CD4-positive, alpha-beta T cell treated with Interleukin-4 for 4 hours (primary cell): ENCODE measurements at places on chromosomes 16 and 17.

GRCh38 chr17:68035131-68035522 lies 408 bp upstream of the KPNA2 start:
- DNase-seq = no peak

DNA sequence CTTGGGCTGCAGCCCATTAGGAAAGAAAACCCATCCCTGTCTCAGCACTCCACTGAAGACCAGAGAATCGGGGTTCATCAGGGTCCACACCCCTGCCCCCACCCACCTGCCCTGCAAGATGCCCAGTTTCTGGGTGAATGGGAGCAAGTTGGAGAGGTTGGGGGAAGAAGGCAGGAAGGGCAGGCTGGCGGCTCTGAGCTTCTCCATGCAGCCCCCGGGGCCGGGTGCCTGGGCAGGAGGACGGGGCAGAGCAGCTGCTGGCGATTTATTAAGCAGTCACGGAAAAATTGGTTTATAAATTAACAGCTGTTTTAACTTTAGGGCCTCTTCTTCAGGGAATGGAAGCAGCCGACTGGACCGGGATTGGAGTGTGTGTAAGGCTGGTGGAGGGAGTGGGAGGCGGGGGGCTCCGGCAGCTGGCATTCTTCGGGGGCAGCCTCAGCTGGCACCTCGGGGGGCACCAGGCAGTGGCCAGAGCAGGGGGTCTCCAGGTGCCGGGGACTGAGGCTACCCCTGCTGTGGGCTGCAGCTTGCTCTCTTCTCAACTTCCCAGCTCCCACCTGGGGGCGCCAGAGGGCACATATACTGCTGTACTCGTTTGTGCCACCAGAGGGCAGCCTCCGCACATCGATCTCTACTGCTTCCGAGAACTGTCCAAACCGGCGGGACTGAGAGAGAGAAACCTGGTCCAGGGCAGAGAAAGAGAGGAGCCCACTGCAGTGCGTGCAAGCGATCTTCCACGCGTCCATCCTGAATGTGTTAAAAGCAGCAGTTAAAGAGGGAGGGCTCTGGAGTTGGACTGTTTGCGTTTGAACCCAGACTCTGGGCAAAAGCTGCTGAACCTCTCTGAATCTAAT lies 5.0 kb upstream of the PPP1R1B start:
- peak; percentile 82 for DNase-seq

DNA sequence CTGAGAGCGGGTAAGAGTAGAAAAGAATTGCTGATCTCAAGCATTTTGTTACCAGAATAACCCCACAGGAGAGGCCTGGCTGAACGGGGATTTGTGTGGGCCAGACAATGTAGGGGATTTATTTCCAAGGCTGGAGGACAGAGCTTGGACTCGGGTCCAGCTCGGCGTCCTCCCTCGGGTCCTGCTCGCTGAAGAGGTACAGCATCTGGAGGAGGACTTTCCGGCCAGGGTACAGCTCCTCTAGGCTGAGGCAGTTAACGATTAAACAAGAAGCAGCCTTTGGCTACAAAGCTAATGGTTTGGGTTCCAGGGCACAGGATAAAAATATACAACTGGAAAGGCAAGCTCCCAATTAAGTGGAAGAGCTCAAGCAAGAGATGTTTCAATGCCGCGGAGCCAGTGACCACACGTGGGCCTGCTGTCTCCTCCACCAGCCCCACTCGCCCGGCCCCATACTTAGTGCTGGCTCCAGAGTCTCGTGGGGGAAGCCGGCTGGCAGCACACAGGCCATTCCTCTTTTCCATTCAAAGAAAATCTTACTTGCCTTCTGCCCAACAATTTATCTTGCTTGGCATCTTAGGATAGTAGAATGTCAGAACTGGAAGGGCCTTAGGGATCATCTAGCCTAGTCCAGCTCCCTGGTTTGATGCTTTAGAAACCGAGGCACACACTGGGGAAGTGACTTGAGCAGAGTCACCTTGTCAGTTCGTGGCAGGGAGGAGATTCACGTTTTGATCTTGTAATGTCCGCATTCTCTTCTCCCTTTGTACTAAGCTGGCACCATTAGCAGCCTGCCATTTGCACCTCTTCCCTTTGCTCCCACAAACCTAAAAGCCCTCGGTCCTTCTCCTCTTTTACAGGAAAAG lies 85.9 kb upstream of the TBX2 start:
- DNase-seq = no peak

GRCh38 chr17:55731586-55732250 lies 9.1 kb upstream of the TMEM100 start:
- no peak for DNase-seq

DNA sequence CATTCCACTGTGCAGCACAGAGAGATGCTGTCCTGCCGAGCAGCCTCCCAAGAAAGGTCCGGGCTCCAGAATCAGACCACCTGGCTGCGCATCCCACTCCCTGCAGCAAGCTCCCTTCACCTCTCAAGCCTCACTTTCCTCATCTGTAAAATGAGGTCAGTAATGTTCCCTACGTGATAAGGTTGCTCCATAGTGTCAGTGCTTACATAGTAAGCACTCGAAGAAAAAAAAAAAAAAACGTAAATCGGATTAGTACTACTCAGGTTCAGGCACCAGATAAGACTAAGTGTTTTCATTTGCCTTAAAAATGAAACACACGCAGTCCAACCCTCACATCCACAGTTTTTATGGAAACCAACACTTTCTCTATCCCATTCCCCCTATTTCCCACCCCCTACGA lies 76.7 kb downstream of the CCT6B start:
- DNase-seq = no peak

GRCh38 chr16:28930652-28931051 lies 1.1 kb upstream of the CD19 start:
- no peak for DNase-seq

DNA sequence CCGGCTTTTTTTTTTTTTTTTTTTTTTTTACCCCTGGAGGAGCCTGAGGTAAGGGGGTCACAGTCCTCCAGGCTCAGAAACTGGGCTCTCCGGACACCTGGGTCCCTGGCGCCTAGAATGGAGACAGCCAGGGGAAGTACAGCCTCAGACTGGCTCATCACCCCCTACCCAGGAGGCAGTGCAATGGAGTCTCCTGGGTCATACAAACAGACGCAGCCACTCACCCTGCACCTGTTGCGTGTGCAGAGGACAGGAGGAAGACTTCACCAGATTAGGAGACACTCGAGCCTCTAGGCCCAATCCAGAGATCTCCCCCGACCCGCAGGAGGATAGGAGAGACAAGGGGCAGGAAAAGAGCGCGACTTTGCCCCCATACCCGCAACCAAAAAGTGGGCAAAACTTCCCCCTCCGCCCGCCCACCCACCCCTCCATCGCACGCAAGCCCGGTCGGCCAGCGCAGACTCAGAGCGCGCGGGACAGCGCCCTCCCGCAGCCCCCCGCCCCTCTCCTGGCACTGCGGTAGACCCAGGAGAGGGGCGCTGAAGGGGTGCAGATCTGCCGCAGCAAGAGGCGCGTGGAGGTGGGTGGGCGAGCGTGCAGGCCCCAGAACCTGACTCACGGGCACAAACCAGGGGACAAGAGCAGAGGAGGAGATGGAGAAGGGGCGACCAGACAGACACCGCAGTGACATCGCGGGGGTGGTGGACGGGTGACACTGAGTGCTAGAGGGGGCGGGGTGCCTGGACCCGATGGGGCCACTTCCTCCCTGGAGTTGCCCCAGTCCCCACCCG lies 900 bp downstream of the HAP1 start:
- DNase-seq = no peak

- DNase-seq = peak; percentile 52
Observed at GRCh38 chr16:30615358-30616091, 5.3 kb upstream of the ZNF689 start.

DNA sequence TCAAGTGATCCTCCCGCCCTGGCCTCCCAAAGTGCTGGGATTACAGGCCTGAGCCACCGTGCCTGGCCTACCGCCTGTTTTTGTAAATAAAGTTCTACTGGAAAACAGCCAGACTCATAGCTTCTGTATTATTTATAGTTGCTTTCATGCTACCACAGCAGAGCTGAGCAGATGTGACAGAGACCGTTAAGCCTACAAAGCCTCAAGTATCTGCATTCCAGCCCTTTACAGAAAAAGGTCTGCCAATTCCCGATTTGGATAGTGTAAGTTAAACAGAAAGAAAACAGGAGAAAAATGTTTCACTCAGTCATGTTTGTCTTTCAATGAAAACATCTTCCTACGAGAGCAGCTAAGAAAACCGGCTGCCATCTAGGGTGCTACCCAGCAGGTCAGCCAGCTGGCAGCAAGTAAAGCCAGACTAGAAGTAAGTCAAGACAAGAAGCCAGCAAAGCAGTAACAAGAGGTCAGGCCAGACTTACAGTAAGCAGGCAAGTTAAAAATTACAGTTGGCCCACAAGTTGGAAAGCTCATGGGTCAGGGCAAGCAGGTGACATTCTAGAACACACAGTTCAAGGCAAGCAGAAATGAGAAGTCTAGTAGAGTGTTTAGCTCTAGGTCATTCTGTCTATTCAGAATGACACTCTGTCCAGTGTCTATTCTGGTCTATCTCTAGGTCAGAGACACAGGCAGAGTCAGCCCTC lies 17.7 kb downstream of the NCBP3 start:
- no peak for DNase-seq

DNA sequence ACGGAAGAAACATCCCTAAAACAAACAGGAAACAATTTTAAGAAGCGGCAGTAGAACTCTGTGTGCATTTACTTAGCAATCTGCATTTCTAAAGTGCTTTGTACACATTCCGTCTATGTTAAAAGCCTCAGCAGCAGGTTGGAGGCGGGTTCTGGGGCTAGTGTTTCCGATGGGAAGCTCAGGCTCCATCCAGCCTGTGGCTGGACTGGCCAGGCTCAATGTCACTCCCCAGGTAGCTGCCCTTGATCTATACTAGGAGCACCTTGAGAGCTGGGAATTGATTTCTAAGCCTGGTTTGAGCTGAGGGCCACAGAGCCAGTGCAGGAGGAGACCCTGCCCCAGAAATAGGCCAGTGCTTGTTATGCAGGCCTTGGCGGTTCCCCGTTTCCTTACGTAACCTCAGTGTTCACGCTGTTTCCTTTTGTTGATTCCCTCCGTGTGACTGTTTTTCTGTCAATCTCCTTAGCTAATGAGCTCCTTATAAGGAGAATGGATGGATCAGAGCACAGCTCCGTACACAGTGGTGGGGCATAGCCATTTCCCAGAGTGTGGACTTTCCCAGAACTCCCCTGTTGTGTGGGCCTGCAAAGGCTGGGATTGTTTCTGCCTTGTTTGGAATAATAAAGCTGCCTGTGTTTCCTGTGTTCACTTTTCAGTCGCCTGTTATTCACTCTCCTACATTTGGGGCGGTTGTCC lies 21.4 kb downstream of the ADORA2B start:
- DNase-seq = no peak

DNA sequence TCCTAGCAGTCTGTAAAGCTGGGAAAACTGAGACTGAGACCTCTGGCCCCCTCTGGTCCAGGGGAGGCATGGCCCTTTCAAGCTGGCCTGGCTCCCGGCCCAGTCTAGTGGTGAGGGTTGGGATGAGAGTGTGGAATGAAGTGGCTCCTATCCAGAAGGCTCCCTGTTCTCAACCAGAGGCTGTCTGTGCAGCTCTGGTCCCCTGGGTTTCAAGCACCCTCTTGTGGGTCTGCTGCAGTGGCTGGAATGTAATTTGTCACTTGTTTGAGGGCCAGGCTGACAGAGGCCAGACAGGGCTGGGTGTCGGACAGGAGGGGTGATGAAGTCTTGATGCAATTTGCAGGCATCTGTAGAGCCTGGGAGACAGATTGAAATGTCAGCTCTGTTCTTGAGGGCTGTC lies 22.1 kb upstream of the PHF12 start:
- DNase-seq = no peak

DNA sequence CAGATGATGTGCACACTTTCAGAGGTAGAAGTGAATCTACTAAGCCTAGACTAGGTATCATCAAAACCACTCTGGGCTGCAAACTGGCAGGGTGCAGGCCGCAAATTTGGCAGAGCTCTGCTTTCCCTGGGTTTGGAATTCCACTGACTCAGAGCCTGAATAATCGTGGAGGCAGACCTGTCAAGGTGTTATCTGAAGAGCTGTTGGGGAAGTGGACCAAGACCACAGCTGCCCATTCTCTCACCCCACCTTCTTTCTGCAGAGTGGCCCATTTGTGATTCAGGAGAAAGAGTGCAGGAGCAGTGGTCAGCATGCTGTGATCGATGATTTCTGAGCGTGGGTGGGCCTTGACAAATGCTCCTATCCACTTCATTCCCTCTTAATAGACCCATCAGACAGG lies 45.8 kb upstream of the CBLN1 start:
- DNase-seq = no peak

DNA sequence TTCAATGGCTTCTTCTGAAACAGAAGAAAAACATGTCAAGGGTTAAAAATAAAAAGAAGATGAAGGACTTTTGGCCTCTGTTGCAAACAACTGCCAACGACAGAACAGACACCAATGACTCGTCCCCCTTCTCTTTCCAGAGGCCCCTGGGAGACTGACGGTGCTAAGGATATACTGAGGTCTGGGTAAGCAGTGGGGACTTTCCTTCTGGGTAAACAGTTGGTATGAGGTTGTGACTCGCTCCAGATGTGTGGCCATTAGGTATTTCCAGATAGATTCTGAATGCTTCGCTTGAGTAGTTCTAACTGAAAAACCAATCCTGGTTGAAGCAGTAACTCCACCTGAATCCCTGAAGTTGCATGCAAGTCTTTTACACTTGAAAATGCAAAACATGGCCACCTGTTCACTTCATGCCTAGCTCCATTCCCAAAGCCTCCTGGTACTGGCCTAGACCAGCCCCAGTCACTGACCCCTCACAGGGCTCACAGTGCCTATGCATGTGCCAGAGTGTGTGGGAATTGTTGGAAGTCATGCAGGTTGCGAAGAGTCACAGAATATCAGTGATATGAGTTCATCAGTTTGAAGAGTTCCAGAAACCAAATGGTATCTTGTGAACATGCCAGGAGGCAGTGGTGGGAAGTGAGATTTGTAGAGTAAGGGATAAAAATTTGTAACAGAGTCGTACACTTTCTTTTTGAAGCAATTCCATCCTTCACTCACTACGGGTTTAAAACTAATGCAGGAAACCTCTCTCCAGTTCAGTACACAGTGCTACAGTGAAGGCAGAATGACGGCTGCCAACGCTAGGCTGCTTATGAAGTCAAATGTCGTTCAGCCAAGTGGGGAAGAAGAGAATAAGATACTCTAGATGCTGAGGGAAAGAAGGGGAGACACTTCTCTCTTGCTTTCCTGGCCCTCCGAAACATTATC lies 217.8 kb downstream of the ZFHX3 start:
- DNase-seq = no peak

- no peak for DNase-seq
Observed at GRCh38 chr17:76504117-76504516, 2.9 kb upstream of the RHBDF2 start.

- DNase-seq = no peak
Observed at GRCh38 chr17:41555105-41555887, 16.6 kb downstream of the KRT9 start.

DNA sequence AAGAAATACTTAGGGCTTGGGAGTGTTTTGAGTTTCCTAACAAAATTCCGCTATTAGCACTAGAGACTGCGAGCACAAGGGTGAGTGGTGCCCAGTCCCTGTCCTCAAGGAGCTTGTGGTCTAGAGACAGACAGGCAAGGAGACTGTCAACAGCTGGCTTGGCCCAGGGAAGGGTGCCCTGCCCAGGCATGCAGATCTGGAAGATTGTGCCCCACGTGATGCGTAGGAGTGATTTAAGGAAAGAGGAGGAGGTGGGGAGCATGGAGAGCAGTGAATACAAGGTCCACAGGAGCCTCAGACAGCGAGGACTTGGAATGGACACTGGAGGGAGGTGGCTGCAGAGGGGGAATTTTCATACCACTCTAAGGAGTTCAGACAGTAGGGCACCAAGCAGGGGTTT lies 25.0 kb downstream of the SCPEP1 start:
- no peak for DNase-seq
